IMR-90 (cell line): ENCODE measurements at places on chromosomes 1 and 21.
A peak's percentile ranks its signal among the peaks of the same experiment; 100 is the strongest.

DNA sequence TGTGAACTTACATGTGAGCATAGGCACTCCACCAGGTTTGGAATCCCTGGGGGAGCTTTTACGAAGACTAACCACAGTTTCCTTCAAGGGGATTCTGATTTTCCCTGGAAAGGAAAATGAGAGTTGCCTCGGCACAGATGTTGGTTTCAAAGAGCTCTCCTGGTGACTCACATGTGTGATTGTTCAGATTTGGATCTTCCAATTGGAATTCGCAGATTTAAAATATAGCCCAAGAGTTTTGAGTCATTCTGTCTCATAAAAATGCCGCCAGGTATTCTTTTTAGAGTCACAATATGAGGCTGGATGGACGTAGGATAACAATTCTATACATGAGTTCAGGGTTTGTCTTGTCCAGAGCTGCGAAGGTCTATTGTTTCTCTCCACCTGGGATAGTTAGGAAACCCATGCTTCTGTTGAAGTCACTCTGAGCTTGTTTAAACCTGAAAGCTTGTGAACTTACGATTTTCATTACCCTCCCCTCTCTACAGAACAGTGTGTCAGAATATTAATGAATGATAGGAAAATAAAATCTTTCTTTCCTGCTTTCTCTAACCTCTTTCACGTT is 64.9 kb downstream of the TGFB2 start:
- no peak overlapping the region for H3K4me3 ChIP-seq
- H3K36me3 ChIP-seq, result peaks cover 6% of the 10 kb centered on the region
- no peak overlapping the region for H3K27ac ChIP-seq
- DNase-seq, result peak; percentile 50
- no peaks in the 10 kb centered on the region for H3K27me3 ChIP-seq

GRCh38 chr1:236143104-236143948 is 987 bp downstream of the GPR137B start:
- H3K27ac ChIP-seq, result 0 out of 2 replicates have a peak overlapping the region, but pooled peaks have one; percentile 26
- 0 out of 2 replicates have a peak, but pooled peaks cover 2% of the 10 kb centered on the region for H3K36me3 ChIP-seq
- peak; percentile 72 for DNase-seq

GRCh38 chr21:35849144-35849543 is 211.2 kb downstream of the SETD4 start:
- no peak overlapping the region for H3K27ac ChIP-seq
- H3K4me3 ChIP-seq, result no peak overlapping the region
- H3K36me3 ChIP-seq, result no peaks in the 10 kb centered on the region
- peak; percentile 24 for DNase-seq
- no peaks in the 10 kb centered on the region for H3K27me3 ChIP-seq

GRCh38 chr1:59574085-59574484 is 240.7 kb upstream of the HOOK1 start:
- H3K4me3 ChIP-seq, result no peak overlapping the region
- peaks cover 2% of the 10 kb centered on the region; the same call in 1 of the 2 replicates for H3K4me1 ChIP-seq
- no peak overlapping the region for H3K27ac ChIP-seq
- peak; percentile 74 for DNase-seq
- no peaks in the 10 kb centered on the region for H3K27me3 ChIP-seq

DNA sequence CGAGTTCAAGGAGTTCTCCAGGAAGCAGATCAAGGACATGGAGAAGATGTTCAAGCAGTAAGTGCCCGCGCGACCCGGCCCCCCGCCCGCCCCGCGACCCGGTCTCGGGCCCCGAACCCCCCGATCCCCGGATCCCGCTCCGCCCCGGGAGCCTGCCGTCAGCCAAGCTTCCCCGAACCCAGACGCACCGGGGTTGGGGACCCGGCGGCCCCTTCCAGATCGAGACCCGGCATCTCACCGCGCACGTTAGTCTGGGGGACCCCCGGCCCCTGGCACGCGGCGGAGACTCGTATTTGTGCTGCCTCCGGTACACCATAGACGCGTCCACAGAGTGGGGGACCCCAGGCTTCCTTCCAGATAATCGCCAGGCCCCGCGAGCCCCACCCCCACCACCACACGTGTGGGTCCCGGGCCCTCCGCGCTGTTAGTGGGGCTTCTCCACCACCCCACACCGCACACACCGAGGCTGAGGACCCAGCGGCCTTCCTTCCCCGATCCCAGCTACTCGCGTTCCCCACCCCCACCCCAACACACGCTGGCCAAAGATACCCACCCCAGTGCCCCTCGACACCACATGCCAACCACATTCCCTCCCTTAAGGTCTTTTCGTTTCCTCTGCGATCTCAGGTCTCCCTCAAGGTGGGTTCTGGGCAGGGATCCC is 665 bp downstream of the EFHD2 start:
- H3K27ac ChIP-seq, result peak overlapping the region; percentile 54
- H3K4me1 ChIP-seq, result peaks cover 25% of the 10 kb centered on the region
- peak overlapping the region; percentile 99 for H3K4me3 ChIP-seq
- peaks cover 4% of the 10 kb centered on the region; the same call in 1 of the 2 replicates for H3K36me3 ChIP-seq
- DNase-seq, result no peak
- H3K27me3 ChIP-seq, result no peaks in the 10 kb centered on the region

GRCh38 chr1:31957701-31958674 is 19.8 kb upstream of the PTP4A2 start:
- H3K4me1 ChIP-seq, result peaks cover 22% of the 10 kb centered on the region
- H3K27me3 ChIP-seq, result no peaks in the 10 kb centered on the region
- no peaks in the 10 kb centered on the region for H3K36me3 ChIP-seq
- H3K4me3 ChIP-seq, result no peak overlapping the region

DNA sequence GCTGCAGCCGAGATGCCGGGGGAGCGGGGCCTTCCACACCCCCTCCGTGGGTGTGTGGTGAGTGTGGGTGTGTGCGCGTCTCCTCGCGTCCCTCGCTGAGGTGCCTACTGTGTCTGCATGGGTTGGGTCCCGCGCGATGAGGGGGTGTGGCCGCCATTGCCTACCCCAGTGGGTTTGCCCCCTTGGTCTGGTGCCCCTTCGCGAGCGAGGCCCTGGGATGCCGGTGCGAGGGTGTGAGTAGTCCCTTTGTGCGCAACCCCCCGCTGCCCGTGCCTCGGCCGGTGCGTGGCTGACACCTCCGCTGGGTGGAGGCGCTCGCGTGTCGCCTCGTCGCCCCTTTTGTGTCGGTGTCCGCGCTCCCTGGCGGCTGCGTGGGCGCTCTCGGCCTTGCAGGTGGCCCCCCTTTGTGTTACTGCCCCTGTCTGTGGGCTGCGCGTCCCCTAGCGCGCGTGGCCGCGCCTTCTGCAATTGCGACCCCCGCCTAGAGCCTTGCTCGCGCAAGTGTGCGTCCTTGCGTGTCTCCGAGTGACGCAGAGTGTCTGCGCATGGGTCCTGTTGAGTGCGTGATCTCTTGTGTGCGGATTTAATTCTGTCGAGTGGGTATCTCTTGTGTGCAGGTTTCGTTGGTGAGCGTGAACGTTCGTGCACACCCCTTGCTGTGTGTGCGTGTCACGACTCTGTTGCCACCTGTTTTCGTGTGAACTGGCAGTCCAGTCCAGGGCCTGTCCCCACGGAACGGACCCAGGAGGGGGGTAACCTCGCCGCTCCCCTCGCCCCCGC is 553 bp downstream of the TTC3 start:
- no peaks in the 10 kb centered on the region; the same call in 1 of the 2 replicates for H3K36me3 ChIP-seq
- peak overlapping the region; percentile 92 for H3K4me3 ChIP-seq
- H3K27ac ChIP-seq, result peak overlapping the region; percentile 91
- peaks cover 9% of the 10 kb centered on the region for H3K4me1 ChIP-seq
- peak; percentile 67 for DNase-seq

DNA sequence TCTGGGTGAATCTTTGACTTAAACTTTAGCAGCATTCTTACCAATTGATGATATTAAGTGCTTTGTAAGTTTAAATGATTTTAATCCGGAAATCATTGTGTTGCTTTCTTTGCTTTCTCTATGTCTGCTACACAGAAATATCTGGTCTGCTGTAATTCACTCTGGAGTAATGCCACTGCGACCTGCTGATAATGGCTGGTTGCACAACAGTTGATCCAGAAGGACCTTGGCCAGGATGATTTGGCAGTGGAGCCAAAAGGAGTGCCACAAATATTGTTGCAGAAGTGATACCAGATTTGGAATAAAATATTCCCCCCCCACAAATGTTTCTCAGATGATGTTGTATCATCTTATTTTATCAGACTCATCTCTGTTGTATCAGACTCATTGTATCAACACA is 2063.9 kb downstream of the MRPL39 start:
- H3K4me1 ChIP-seq, result no peaks in the 10 kb centered on the region
- no peak overlapping the region for H3K27ac ChIP-seq
- no peak for DNase-seq
- no peaks in the 10 kb centered on the region for H3K27me3 ChIP-seq
- H3K36me3 ChIP-seq, result no peaks in the 10 kb centered on the region
- no peak overlapping the region for H3K4me3 ChIP-seq

DNA sequence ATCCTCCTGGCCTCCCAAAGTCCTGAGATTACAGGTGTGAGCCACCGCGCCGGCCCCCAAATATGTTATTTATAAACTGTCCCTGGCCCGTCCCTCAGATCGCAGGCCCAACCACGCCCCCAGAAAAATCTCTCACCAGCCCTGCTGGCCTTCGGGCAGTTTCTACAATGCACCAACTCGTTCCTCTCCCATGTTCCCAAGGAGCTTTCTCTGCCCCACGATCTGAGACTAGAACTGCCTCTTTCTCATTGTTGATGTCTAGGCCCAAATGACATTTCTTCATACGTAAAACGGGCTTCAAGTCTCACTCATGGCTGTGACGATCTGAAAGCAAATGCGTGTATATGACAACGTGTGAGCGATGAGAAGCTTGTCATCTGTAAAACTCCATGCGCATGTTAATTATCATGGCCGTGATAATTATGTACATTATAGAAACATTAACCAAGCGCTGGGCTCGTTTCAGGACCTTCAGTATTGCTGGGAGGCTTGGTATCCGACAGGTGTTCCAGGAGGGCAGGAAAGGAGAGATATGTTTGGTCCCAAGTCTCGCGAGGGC is 748 bp upstream of the NIPAL3 start:
- peaks cover 3% of the 10 kb centered on the region; the same call in 1 of the 2 replicates for H3K36me3 ChIP-seq
- H3K4me3 ChIP-seq, result no peak overlapping the region
- DNase-seq, result no peak
- peaks cover 18% of the 10 kb centered on the region for H3K4me1 ChIP-seq
- no peak overlapping the region for H3K27ac ChIP-seq
- H3K27me3 ChIP-seq, result no peaks in the 10 kb centered on the region

DNA sequence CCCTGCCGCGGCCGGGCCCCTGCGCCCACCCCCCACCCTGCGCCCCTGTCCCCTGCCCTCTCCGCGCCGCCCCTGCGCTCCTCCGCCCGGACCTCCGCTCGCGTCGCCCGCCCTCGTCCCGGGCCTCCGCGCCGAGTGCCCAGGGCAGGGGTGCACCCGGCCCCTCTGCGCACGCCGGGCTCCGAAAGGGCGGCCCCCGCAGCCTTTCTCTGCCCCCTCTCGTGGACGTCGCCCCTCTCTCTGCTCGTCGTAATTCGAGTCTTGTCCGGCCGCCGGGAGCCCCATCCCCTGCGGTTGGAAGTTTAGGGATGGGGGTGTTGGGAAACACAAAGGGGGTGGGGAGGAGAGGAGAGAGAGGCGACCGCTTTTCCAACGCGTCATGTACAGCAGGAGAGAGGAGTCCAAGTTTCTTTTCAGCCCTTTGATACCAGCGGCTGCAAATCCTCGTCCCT is 407 bp downstream of the GALNT2 start:
- H3K27ac ChIP-seq, result peak overlapping the region; percentile 78
- H3K27me3 ChIP-seq, result no peaks in the 10 kb centered on the region
- DNase-seq, result no peak
- peaks cover 11% of the 10 kb centered on the region for H3K4me1 ChIP-seq
- peak overlapping the region; percentile 81 for H3K4me3 ChIP-seq

DNA sequence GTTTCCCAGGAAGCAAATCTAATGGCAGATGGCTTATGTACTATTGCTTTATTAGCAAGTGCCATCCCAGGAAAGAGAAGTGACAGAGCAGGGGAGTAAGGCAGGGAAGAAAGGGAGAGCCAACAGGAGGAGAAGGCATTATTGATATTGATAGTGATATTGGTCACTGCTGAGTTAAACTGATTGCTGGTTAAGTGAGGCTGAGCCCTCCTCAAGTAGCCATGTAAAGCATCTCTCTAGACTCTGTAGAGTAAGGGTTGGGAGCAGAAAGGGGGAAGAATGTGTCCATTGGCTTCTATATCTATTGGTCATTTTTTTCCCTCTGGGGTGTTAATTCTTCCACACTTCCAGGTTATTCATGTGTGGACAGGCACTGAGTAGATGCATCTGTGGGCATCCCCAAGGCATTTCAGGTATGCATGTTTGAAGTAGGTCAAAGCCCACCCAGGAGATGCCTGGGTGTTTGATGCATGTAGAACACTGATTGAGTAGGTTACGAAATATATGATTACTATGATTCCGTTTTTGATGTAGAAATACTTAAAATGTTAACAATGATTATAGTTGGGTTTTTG is 290.5 kb upstream of the DPYD start:
- H3K27me3 ChIP-seq, result no peaks in the 10 kb centered on the region
- no peak for DNase-seq
- no peaks in the 10 kb centered on the region for H3K36me3 ChIP-seq
- H3K4me1 ChIP-seq, result peaks cover 4% of the 10 kb centered on the region; the same call in 1 of the 2 replicates
- H3K27ac ChIP-seq, result 0 out of 2 replicates have a peak overlapping the region, but pooled peaks have one; percentile 6

GRCh38 chr1:6082430-6082971 is 36.8 kb downstream of the KCNAB2 start:
- H3K4me3 ChIP-seq, result no peak overlapping the region
- no peaks in the 10 kb centered on the region for H3K4me1 ChIP-seq
- no peak overlapping the region for H3K27ac ChIP-seq
- H3K36me3 ChIP-seq, result no peaks in the 10 kb centered on the region

DNA sequence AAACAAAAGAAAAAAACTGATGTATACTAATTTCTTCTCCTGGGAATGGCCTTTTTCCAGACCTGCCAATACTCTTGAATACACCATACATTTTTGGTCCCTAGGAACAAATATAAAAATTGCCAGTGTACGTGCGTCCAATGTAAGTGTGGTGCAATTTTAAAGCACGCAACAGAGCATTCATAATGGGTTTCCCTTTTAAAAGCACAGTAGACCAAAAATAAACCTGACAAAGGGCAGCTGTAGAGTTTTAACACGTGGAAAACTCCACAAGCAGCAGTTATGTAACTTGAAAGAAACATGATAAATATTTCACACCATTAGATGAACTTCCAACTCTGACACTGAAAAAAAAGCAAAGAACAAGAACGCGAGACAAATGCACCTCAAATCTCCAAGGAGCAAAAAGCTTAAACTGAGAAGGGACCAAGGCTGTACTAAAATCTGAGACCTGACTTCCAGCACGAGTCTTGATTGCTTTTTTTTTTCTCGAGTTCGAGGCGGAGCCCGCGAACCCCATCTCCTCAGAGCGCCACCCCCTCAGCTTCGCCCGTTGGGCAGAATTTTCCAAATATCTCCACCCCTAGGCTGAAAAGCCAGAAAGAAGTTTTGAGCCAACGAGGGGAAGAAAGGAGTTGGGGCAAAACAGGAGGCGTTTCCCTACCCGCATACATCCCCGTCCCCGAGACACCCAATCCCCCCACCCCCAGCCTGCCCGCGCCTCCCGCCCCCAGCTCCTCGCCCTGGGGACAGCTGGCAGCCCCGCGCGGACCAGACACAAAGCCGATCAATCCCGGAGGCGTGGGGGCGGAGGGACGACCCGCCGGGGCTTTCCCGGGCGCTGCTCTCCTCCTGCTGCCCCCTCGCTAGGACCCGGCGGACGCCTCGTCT is at the start of gene JAM2:
Gene JAM2 (plus strand): TSS at position 599 of the 891 bp plus-strand sequence. CDS start 564 bp downstream, outside the sequence.
- no peak within 1 kb of the TSS for H3K27ac ChIP-seq
- no peaks in the 10 kb centered on the region for H3K36me3 ChIP-seq
- peaks cover 2% of the 10 kb centered on the region; the same call in 1 of the 2 replicates for H3K4me1 ChIP-seq
- H3K4me3 ChIP-seq, result peak within 1 kb of the TSS; percentile 53

- DNase-seq, result no peak
- H3K4me3 ChIP-seq, result no peak overlapping the region
- no peaks in the 10 kb centered on the region for H3K27me3 ChIP-seq
- H3K4me1 ChIP-seq, result peaks cover 12% of the 10 kb centered on the region
Measured at GRCh38 chr21:33943293-33943692, 27.7 kb upstream of the ATP5PO start.

GRCh38 chr1:25705699-25706098 is 89.1 kb downstream of the MAN1C1 start:
- H3K4me3 ChIP-seq, result no peak overlapping the region
- no peak overlapping the region for H3K27ac ChIP-seq
- no peaks in the 10 kb centered on the region for H3K36me3 ChIP-seq
- H3K4me1 ChIP-seq, result peaks cover 48% of the 10 kb centered on the region
- H3K27me3 ChIP-seq, result no peaks in the 10 kb centered on the region
- no peak for DNase-seq
